ENCODE measurements at places on chromosomes 16 and 17.

GRCh38 chr16:35749253-35750141, 2290.1 kb downstream of the TP53TG3F start:
- no peak for DNase-seq

GRCh38 chr16:46976550-46976949, 3.1 kb upstream of the DNAJA2 start:
- no peak for DNase-seq

GRCh38 chr17:29004081-29004692, 1.6 kb downstream of the SEZ6 start:
- DNase-seq, result no peak

GRCh38 chr17:42182927-42183734, 2.1 kb downstream of the HCRT start:
- DNase-seq, result no peak

- DNase-seq, result no peak
Observed at GRCh38 chr16:56470232-56470631, 18.9 kb downstream of the OGFOD1 start.

DNA sequence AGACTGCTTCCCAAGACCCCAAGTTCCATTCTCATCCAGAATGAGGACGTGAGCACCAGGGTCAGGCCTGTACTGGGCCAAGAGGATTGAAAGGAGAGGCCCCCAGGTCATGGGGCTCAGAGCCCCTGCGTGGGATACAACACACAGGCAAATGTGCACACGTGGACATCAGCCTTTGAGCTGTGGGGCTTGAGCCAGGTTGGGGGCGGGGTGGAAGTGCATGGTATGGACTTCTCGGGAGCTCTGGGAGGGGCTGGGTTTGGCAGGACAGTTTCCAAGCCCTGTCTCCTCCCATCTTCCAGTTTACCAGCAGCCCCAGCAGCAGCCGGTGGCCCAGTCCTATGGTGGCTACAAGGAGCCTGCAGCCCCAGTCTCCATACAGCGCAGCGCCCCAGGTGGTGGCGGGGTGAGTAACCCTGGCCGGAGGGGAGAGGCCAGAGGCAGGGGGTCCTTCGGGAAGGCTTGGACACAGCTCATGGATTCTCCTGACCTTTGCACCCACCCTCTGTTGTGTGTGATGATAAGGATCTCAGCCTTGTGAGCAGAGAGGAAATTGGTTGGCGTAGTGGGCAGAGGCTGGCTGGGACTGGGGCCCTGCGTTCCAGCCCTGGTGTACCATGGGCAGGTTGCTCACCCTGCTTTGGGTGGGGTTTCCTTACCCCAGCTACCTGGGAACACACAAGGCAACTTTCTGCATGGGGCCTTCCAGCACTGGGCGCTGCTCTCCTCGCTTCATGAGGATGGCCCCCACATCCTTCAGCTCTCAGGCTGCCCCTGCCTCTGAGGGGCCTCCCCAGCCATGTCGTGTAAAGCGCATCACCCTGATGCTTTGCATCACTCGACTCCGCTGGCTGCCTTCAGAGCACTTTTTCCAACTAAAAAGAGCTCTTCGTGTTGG, 10.4 kb upstream of the LASP1NB start:
- no peak for DNase-seq

DNA sequence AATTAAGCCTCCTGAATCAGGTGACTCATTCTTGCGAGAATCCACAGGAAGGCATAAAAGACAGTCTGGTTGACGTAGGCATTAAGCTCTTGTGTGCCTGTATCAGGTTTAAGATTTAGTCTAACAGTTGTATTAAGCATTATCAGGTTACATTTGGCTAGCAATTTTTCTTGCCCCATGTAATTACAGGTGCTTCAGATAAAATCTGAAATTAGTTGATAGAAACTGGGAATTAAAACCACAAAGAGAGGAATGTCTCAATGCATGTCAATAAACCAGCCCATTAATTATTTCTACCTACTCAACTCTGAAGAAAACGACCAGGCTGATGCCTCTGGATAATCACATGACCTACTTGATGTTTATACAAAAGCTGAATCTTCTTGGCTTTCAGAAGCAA, 217.2 kb downstream of the CA10 start:
- no peak for DNase-seq

- no peak for DNase-seq
Observed at GRCh38 chr17:41492771-41493170, 3.1 kb upstream of the KRT36 start.

All from glutamatergic neuron (in vitro differentiated cells).